ENCODE measurements at places on chromosomes 7 and 10. TPM values are rescaled to one million over a fixed set of nuclear protein-coding genes. Genes with fewer than 3 reads are reported as not detected.

The BMPER gene
- 2.2 TPM for total RNA-seq

The OR2A5 gene
- total RNA-seq, result not detected

The COBL gene
- 1.5 TPM for total RNA-seq

The FGL2 gene
- total RNA-seq, result 208 TPM

The AKR1E2 gene
- 11.0 TPM for total RNA-seq

The LRRC4 gene
- total RNA-seq, result 11.2 TPM

The GBX1 gene
- not detected for total RNA-seq

All from aorta (tissue), 5 donors.